ENCODE measurements at places on chromosomes 6 and 20.

- no peak for DNase-seq
These were observed 308.0 kb upstream of the FKBP1C start for GRCh38 chr6:62903266-62903665.

- DNase-seq: peak; percentile 24
These were observed 192.7 kb upstream of the PMEPA1 start for GRCh38 chr20:57902473-57902872.

DNA sequence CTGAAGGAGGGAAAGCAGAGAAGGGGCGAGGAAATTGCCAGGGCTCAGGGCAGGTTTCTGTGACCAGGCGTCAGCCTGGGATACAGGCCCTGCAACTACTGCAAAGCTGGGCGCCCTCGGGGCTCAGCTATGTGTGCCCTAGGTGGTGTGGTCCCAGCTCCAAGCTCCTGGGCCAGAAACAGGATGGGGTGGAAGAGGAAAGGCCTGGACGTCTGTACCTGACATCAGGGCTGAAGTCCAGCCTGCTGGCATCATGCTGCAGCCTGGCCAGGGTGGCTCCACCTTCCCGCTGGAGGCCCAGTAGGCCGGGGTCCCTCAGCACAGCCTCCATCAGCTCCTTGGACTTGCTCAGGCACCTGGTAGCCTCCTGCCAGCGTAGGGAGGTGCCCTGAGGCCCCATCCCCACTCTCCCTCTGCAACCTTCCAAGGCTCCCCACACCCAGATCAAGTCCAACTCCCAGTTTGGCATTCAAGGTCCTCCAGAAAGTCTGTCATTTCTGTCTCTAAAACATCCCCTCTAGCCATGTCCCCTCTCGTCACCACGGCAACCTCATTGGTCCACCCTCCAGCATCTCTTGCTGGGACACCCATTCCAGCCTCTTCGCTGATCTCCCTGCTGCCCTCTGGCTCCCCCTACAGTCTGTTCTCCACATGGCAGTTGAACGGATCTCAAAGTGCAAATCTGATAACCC lies 38.2 kb downstream of the KIAA1755 start:
- peak; percentile 16 for DNase-seq

DNA sequence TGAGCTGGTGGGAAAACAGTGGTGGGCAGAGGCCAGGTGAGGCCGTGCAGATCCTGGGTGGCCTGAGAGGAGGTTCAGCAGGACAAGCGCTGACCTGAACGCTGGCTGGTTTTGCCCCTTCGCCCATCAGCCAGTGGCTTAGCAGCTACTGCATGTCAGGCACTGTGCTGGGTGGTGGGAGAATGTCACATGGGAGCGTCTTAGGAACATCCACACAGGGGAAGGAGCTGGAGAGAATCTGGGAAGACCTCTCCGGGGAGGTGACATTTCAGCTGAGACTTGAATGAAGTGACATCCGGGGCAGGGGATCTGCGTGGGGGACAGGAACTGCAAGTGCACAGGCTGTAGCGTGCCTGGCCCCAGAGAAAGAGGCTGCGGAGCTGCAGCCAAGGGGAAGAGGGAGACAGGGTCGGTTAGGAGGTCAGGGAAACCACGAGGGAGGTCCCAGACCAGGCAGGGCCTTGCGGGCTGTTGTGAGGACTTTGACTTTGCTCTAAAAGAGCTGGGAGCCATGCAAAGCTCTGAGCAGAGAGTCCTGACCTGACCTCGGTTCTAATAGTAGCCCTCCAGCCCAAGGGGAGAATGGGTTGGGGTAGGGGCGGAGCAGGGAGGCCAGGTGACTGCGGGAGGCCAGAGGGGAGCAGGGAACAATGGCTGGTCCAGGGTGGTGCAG lies 156.8 kb upstream of the PTPN1 start:
- no peak for DNase-seq

- no peak for DNase-seq
These were observed 96.9 kb downstream of the ZFP64 start for GRCh38 chr20:52094693-52095092.

- DNase-seq: no peak
These were observed 128.5 kb downstream of the CDH4 start for GRCh38 chr20:61380545-61380915.

DNA sequence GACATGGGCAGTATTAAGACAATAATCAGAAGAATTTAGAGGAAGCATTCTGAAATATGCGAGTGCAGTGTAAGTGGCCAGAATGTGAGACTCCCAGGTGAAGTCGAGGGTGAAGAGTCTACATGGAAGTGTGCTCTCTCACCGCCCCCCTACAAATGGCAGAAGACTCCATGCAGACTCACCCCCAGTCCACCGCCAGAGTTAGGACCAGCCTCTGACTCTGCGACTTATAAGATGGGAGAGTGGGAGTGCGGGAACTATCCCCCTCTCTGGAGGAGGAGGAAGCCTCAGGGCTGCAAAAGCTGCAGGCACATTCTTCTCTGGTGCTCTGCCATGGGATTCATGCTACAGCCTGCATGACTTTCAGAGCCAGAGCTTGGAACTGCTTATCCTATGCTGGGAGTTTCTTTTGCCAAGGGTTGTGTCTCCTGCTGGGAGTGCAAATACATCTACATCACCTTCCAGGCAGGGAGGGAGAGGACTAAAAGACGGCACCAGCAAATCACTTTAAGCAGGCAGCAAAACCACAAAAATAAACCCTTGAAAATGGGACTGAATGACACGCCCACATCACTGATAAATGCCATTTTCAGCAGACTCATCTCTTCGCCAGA lies 206.7 kb upstream of the SULF2 start:
- no peak for DNase-seq

GRCh38 chr6:11275598-11275997 lies 43.1 kb upstream of the NEDD9 start:
- no peak for DNase-seq

GRCh38 chr20:53899351-53900167 lies 170.8 kb downstream of the BCAS1 start:
- DNase-seq: peak; percentile 87

- DNase-seq: peak; percentile 2
These were observed 12.2 kb upstream of the PTGIS start for GRCh38 chr20:49579874-49580812.

- peak; percentile 48 for DNase-seq
These were observed 1.1 kb downstream of the SAPCD1 start for GRCh38 chr6:31763619-31763940.

- DNase-seq: no peak
These were observed 29.0 kb downstream of the DAAM2 start for GRCh38 chr6:39821046-39821740.

- DNase-seq: no peak
These were observed 8.5 kb downstream of the GMEB2 start for GRCh38 chr20:63618291-63618980.

DNA sequence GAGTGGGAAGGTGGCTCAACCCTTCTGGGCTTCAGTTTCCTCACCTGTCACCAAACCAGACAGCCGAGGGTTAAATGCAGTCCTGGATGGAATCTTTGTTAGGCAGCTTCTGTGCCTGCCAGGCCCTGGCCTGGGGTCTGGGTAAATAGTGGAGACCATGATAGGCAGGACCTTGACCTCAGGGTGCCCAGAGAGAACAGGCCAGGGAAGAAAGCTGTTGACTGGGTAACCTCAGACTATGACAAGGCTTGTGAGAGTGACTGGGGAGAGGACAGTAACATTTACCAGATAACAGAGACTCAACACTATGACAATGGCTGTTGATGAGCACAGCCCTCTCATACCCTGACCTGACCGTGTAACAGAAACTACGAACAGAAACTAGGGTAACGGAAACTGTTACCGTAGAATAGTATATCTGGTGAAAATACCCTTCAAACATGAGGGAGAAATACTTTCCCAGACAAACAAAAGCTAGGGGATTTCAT lies 218.3 kb downstream of the PREX1 start:
- no peak for DNase-seq

GRCh38 chr20:12966468-12967085 lies 42.2 kb upstream of the SPTLC3 start:
- peak; percentile 40 for DNase-seq

DNA sequence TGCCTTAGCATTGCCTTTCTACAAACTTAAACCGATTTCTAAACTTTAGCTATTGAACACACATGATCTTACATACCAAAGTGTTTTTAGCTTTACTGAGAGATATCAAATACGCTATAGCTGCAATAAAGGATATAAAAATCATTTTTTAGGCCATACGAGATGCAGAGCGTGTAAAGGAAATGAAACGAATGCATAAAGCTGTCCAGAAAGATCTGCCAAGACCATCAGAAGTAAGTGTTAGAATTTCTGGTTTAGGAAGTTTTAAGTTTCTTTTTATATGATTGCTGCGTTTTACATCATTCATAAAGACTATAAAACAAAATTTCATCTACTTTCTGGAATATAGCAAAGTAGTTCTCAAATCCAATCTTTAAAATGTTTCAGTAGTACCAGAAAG lies 38.4 kb downstream of the CDC5L start:
- no peak for DNase-seq

Data from NCI-H226 (cell line).